ENCODE measurements at places on chromosomes 2 and 18. TPM values are rescaled to one million over a fixed set of nuclear protein-coding genes. Genes with fewer than 3 reads are reported as not detected.

The AQP12A gene
- not detected for total RNA-seq

- DNase-seq = no peak
Measured at GRCh38 chr2:105671156-105671555, 73.6 kb upstream of the NCK2 start.

The FAP gene
- 3.0 TPM for total RNA-seq

- DNase-seq = no peak
Measured at GRCh38 chr2:219073413-219074129, 12.8 kb upstream of the IHH start.

- no peak for DNase-seq
Measured at GRCh38 chr2:232926431-232926939, 56.4 kb downstream of the SNORC start.

- no peak for DNase-seq
Measured at GRCh38 chr2:160132761-160133160, 67.3 kb downstream of the ITGB6 start.

The BABAM2 gene
- 76.3 TPM for total RNA-seq

The OXER1 gene
- 3.1 TPM for total RNA-seq

The AGXT gene
- 0.31 TPM for total RNA-seq

The GNAL gene
- total RNA-seq = 19.4 TPM
